ENCODE measurements at places on chromosomes 7 and 10.
A peak's percentile ranks its signal among the peaks of the same experiment; 100 is the strongest.

DNA sequence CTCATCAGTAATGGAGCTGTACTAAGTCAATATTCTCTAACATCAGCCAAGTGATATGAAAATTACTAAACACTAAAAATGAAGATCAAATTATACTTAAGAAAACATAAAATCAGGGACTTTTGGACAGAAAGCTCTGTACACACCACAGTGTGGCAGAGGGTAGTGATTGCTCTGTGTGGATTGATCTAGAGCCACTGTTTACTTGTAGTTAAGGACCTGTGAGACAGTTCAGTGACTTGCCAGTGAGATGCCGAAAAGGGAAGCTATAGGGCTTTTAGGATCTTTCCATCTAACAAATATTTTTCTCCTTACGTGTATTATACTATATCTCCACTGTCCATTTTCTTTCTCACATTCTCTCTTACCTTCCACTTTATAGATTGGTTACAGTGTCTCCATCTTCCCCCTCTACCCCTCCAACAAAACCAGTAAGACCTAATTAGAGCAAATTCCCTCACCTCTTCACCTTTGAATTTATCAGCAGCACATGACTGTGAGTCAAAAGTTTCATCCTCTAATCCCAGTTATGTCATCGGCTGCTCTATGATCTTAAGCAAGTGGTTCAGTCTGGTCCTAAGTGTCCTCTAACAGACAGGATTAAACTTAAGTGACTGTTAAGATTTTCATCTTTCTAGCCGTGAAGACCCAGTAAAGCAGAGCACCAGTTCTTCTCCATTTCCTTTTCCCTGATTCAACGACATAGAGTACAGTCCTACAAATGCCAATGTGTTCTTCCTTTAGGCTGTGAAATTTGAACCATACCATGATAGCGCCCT is 6.9 kb downstream of the PIK3CG start:
- peak overlapping the region; percentile 84 for H3K4me3 ChIP-seq
- H3K4me1 ChIP-seq: peaks cover 68% of the 10 kb centered on the region
- peaks cover 36% of the 10 kb centered on the region for H3K36me3 ChIP-seq
- peak overlapping the region; percentile 72 for H3K27ac ChIP-seq
- DNase-seq: no peak

DNA sequence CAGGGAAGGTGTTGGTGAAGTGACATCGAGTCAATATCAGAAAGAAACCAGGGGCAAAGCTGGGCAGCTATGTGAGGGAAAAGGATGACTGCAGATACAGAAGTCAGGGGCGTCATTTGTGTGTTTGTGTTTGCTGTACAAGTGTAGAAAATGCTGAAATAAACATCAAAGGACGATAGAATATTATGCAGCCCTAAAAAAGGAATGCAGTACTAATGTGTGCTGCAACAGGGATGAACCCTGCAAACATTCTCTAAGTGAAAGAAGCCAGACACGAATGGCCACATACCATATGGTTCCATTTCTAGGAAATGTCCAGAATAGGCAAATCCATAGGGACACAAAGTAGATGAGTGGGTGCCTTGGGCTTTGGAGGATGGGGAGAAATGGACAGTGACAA is 133.9 kb downstream of the PRPF18 start:
- DNase-seq: no peak
- no peak overlapping the region for H3K4me3 ChIP-seq
- H3K27ac ChIP-seq: no peak overlapping the region

DNA sequence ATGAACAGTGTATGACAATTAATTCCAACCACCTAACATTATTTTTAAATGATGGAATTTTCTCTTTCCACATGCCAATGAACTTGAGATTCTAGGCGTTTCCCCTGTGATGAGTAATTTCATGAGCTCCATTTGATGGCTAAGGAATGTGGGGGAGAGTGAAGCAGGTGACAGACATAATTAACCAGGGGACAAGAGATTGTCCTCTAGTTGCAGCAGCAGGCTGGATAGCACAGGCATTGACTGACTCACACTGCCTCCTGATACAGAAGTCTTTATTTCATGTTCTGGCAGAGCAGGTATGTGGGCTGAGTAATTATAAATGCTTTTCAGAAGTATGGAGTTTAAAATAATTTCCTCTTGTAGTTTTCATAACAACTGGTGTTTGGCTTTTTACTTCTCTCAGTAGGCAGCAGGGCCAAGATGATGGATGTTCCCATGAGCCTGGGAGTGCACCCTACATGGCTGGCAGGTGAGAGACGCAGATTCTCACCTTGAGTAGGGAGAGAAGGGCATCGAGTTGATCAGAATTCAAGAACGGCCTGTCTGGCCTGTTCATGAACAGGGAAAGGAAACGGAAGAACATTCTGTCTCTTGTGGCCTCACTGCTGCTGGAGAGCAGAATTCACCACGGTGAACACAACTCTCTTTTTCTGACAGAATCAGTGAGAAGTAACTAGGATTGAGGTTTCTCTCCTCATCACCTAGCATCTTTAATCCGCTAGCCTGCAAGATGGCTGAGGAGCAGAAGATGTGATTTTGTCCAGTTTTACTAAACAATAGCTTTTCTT is 118.8 kb downstream of the AOAH start:
- peaks cover 70% of the 10 kb centered on the region for H3K4me1 ChIP-seq
- DNase-seq: no peak
- no peaks in the 10 kb centered on the region for H3K27me3 ChIP-seq
- peak overlapping the region; percentile 46 for H3K4me3 ChIP-seq

DNA sequence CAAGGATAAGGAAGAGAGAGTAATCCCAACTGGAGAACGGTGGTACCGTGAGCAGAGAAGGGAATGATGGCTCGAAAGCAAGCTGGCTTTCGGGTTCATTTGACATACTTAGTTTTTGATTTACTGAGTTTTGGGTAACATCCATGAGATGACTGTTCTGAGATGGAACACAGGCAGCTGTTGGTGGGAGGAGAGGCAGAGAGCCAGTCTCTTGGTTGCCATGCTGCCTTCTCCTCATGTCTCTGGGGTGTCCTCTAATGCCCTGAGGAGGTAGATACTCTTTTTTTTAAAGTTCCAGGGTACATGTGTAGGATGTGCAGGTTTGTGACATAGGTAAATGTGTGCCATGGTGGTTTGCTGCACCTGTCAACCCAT is 76.4 kb upstream of the NRP1 start:
- peaks cover 11% of the 10 kb centered on the region for H3K4me1 ChIP-seq
- no peak for DNase-seq
- H3K27ac ChIP-seq: no peak overlapping the region
- H3K36me3 ChIP-seq: peaks cover 4% of the 10 kb centered on the region
- peaks cover 86% of the 10 kb centered on the region for H3K27me3 ChIP-seq
- no peak overlapping the region for H3K4me3 ChIP-seq

GRCh38 chr10:70409772-70410171 is 5.8 kb downstream of the EIF4EBP2 start:
- peak overlapping the region; percentile 5 for H3K27ac ChIP-seq
- no peak overlapping the region for H3K4me3 ChIP-seq

- no peaks in the 10 kb centered on the region for H3K27me3 ChIP-seq
- no peaks in the 10 kb centered on the region for H3K36me3 ChIP-seq
- no peak overlapping the region for H3K4me3 ChIP-seq
- no peak for DNase-seq
- no peak overlapping the region for H3K27ac ChIP-seq
- H3K4me1 ChIP-seq: no peaks in the 10 kb centered on the region
These were observed 150.9 kb upstream of the UNC5B start for GRCh38 chr10:71061472-71061871.

GRCh38 chr10:86330778-86331763 is 35.5 kb downstream of the GRID1 start:
- H3K36me3 ChIP-seq: no peaks in the 10 kb centered on the region
- no peaks in the 10 kb centered on the region for H3K4me1 ChIP-seq
- H3K27ac ChIP-seq: no peak overlapping the region
- H3K4me3 ChIP-seq: no peak overlapping the region

DNA sequence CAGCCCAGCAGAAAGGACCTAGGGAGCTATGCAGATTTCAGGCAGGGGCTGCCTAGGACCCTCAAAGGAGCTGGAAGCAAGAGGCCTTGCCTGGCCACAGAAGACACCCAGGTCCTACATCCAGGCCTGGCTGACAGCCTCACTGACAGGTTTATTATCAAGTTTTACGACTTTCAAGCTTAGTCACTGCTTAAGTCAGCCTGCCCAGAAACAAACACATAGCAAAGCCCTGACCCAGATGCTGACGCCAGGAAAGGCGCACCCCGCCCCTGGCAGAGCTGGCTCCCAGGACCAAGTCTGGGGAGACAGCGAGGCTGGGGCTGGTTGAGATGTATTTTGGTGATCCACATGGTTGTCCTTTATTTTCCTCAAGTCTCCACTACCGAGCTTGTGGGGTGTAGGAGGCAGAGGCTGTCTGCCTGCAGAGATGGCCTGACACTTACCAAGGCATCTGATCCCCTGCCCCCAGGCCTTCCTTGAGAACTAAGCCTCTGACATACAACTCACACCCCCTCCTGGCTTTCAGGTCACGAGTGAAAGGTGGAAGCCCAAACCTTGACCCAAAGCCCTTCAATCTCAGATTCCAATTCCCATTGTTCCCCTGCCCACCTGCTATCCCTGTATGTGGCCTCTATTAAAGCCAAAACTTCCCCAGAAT is 80.7 kb upstream of the EMX2 start:
- no peak overlapping the region for H3K4me3 ChIP-seq
- H3K27ac ChIP-seq: no peak overlapping the region
- peaks cover 16% of the 10 kb centered on the region for H3K27me3 ChIP-seq
- H3K36me3 ChIP-seq: no peaks in the 10 kb centered on the region
- H3K4me1 ChIP-seq: no peaks in the 10 kb centered on the region

DNA sequence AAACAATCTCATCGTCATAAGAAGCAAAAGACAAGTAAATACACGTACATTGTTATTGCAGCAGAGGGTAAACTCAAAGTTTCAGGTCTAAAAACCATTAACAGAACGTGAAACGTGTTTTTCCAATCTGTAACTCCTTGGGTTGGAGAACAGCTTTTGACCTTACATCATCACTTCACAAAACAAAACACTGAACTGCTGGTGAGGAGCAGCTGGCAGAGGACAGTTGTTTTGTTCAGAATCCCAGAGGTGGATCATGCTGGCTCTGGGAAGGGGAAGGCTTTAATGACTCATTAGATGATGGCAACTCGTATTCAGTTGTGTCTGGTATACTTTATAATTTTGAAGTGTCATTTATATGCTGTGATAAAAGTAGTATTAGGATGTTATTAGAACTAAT is 923.0 kb upstream of the CELF2 start:
- no peaks in the 10 kb centered on the region for H3K4me1 ChIP-seq
- no peak for DNase-seq
- H3K36me3 ChIP-seq: no peaks in the 10 kb centered on the region
- H3K27me3 ChIP-seq: no peaks in the 10 kb centered on the region
- H3K27ac ChIP-seq: no peak overlapping the region
- no peak overlapping the region for H3K4me3 ChIP-seq

DNA sequence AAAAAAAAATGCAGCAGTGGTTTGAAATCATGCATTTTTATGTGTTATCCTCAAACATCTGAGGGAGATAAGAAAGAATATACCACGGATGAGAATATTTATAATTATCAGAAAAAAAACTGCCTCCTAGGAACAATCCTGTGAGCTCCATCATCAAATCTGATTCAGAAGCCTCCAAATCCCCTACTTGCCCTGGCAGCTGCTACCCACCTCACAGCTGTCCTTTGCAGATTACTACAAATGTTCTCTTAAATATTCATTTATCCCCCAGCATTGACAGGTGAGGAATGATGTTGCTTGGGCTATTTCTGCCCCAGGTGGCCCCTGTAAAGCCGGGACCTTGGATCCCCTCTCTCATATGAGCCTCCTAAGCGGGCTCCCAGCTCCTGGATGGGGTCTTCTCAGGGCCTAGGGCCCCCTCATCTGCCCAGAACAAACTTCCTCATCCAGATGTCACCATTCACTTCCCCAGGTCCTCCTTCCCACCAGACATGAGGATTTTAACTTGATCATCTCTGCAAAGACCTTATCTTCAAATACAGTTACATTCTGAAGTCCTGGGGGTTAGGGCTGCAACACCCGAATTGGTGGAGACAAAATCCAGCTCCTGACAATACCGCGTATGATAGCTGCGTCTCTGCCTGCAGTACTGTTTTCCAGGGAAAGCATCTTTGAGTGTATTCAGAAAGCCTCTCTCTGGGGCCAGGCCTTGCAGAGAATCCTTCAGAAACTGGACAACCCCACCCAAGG is 81.9 kb upstream of the INSIG1 start:
- H3K27me3 ChIP-seq: peaks cover 19% of the 10 kb centered on the region
- no peaks in the 10 kb centered on the region for H3K36me3 ChIP-seq
- H3K4me1 ChIP-seq: peaks cover 31% of the 10 kb centered on the region
- no peak overlapping the region for H3K27ac ChIP-seq
- H3K4me3 ChIP-seq: no peak overlapping the region
- no peak for DNase-seq

DNA sequence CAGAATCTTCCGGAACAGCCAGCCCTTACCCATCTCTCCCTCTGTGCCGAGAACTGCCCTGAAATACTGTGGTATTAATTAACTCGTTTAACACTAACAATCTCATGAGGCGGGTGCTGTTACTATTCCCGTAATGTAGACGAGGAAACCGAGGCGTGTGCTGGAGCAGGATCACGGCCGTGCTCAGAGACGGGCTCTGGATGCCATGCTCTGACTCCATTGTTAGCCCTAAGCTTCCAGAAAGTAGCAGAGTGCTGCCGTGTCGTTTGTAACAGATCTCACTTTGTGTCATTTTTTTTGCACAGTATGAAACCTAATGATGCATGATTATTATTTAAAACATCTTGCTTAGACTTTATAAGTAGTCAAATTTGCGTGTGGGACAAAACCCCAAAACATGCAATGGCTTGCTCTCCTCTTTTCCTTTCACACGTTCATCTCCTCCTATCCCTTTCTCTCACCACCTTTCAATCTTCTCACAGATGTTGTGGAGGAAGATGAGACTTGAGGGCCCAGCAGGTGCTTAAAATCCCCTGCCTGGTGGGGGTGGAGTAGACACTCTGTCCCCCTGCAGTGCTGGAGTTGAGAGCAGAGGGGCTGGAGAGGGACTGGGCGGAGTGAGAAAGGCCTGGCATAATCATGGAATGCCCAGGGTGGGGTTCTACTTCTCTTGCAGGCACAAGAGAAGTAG is 482 bp upstream of the ACTR3C start:
- no peak for DNase-seq
- no peaks in the 10 kb centered on the region for H3K27me3 ChIP-seq
- peak overlapping the region; percentile 98 for H3K27ac ChIP-seq
- H3K4me3 ChIP-seq: peak overlapping the region; percentile 91
- H3K4me1 ChIP-seq: peaks cover 69% of the 10 kb centered on the region
- peaks cover 13% of the 10 kb centered on the region for H3K36me3 ChIP-seq

GRCh38 chr7:141674171-141674671 is 27.7 kb downstream of the DENND11 start:
- no peak for DNase-seq
- H3K4me1 ChIP-seq: peaks cover 27% of the 10 kb centered on the region
- no peaks in the 10 kb centered on the region for H3K27me3 ChIP-seq

- H3K27ac ChIP-seq: no peak overlapping the region
- no peaks in the 10 kb centered on the region for H3K36me3 ChIP-seq
- no peak for DNase-seq
- no peaks in the 10 kb centered on the region for H3K4me1 ChIP-seq
- no peak overlapping the region for H3K4me3 ChIP-seq
These were observed 18.8 kb downstream of the BMPR1A start for GRCh38 chr10:86775056-86775869.
